ENCODE measurements at places on chromosomes 12 and 14.

GRCh38 chr14:55440385-55440784, at the start of gene TBPL2:
TSS of gene TBPL2 (minus strand) at chr14:55440616. CDS start at chr14:55440449, 167 bp downstream.
- DNase-seq: no peak

- peak; percentile 33 for DNase-seq
These were observed 57.5 kb downstream of the CALM1 start for GRCh38 chr14:90454041-90455000.

GRCh38 chr14:83006121-83006670, 1472.5 kb upstream of the SEL1L start:
- DNase-seq: no peak

GRCh38 chr12:53391724-53392123, 11.7 kb downstream of the SP1 start:
- no peak for DNase-seq

DNA sequence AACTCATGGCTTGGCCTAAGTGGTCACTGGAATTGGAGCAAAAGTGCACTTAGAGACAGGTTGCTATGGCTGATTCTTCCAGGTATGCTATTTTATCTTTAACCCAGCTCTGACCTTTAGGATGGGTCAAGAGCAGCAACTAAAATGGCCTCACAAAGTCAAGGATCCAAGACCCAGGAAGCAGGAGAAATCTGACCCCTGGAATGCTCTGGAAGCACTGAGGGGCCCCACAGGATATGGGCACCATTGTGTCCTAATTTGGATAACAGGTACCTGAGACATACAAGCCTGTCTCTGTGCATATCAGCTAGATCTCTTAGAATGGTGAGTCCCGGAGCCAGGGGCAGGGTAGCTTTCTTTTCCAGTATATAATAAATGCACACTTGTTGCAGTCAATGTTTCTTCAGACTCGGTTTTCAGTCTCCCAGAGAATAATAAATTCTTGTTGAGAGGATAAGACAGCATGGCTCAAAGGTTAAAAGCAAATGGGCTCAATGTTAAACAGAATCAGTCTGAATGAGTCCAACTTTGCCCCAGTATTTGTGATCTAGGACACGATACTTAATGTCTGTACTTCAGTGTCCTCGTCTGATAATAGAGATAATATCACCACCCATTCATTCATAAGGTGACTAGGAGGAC, 29.3 kb upstream of the TMCC3 start:
- DNase-seq: no peak

All from stromal cell of bone marrow (primary cell).